ENCODE measurements at places on chromosomes 7 and 10. TPM values are rescaled to one million over a fixed set of nuclear protein-coding genes. Genes with fewer than 3 reads are reported as not detected.

DNA sequence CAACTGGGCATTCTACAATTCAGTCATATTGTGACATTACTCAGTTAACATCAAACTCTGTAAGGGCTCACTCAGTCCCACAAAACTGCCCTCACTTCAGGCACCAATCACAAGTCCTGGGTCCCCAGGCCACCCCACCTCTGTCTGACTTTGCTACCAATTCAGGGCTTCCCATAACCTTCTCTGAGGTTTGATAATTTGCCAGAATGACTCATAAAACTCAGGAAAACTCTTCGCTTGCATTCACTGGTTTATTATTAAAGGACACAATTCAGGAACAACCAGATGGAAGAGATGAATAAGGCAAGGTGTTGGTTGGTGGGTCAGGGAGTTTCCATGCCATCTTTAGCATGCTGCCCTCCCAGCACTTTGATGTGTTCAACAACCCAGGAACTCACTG, 41.3 kb downstream of the AVL9 start:
- H3K4me3 ChIP-seq = no peak overlapping the region
- peaks cover 8% of the 10 kb centered on the region for H3K4me1 ChIP-seq
- no peaks in the 10 kb centered on the region for H3K36me3 ChIP-seq
- no peaks in the 10 kb centered on the region for H3K27me3 ChIP-seq

DNA sequence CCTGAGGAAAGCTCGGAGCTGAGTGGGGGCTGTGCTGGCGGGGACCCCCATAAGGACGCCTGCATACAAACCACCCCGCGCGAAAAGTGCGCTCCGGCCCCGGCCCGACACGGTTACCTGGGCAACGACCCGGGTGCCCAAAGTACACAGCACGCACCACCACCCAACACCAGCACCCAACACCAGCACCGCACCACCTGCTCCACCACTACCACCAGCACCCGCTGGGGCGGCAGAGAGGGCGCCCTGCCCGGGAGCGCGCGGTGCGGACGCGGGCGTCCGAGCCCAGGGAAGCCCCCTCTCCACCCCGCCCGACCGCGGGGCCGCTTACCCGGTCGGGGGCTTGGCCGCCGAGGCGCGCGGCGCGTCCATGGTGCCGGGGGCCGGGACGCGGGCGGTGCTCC, 345 bp downstream of the COBL start:
- peaks cover 19% of the 10 kb centered on the region for H3K4me1 ChIP-seq
- peak overlapping the region; percentile 55 for H3K4me3 ChIP-seq
- H3K27ac ChIP-seq = peak overlapping the region; percentile 71
- H3K27me3 ChIP-seq = peaks cover 3% of the 10 kb centered on the region
- peak; percentile 69 for DNase-seq

- H3K36me3 ChIP-seq = no peaks in the 10 kb centered on the region
- no peak for DNase-seq
- no peaks in the 10 kb centered on the region for H3K27me3 ChIP-seq
- no peak overlapping the region for H3K4me3 ChIP-seq
- no peak overlapping the region for H3K27ac ChIP-seq
Observed at GRCh38 chr10:26773633-26774032, 76.1 kb downstream of the PDSS1 start.

DNA sequence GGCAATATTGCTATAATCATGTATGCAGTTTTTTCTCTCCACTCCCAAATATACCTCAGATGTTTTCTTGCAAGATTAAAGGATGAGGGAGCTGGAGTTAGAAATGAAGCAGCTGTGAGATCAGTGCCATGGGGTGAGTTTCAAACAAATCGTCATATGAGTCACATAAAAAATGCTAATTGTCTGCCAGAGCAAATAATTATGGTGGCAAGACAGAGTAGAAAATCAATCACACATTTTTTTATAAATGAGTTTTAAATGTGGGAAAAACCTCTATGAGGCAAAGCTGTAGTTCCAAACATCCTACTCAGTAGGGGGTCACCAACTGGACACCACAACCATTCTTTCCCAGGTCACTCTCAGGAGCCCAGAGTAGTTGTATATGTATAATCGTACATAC, 55.3 kb downstream of the CH25H start:
- no peak overlapping the region for H3K27ac ChIP-seq
- DNase-seq = no peak
- H3K4me3 ChIP-seq = no peak overlapping the region

CPN1 gene
- not detected for polyA plus RNA-seq

DOCK1 gene
- polyA plus RNA-seq = 19.8 TPM

IL15RA gene
- polyA plus RNA-seq = 16.8 TPM

PALD1 gene
- 6.2 TPM for polyA plus RNA-seq
